ENCODE measurements at places on chromosomes 11 and 22.

GRCh38 chr11:76706667-76707066 lies 36.1 kb upstream of the LRRC32 start:
- no peak for DNase-seq

DNA sequence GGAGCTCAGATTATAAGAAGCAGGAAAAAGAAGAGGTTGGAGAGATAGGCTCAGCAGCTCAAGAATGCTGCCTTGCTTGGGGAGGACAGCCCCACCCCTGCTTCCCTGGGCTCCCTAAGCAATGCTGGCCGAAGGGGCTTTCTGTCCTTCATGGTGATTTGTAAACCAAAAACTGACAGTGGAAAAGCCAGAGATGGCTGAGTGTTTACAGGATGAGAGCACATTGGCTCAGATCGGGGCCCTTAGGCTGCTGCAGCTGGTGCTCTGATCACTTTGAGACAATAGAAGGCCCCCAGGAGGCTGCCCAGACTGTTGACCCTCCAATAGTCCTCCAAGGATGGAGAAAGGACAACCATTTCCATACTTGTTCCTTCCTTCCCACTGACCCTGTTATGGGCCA lies 28.8 kb upstream of the AMOTL1 start:
- DNase-seq, result no peak

DNA sequence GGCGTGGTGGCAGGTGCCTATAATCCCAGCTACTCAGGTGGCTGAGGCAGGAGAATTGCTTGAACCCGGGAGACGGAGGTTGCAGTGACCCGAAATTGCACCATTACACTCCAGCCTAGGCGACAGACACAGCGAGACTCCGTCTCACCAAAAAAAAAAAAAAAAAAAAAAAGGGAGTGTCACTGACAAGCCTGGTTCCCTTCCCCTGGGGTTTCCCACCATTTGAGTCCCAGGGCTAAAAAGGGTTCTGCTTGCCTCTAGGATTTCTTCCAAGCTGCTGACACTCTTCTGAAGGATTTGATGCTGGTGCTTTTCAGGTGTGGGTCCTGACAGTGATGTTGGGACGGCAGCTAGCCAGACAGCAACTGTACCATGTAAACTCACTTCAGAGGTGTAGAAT lies 1.3 kb upstream of the CCDC88B start:
- DNase-seq, result no peak

DNA sequence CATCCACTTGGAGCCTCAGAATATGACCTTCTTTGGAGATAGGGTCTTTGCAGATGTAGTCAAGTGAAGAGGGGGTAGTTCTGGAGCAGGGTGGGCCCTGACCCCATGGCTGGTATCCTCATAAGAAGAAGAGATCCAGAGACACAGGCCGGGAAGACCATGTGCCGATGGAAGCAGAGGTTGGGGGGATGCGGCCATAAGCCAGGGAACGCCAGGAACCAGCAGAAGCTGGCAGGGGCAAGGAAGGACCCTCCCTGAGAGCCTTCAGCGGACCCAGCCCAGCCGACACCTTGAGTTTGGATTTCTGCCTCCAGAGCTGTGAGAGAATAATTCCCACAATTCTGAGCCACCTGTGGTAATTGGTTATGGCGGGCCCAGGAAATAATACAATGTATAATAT lies 26.1 kb upstream of the SMIM38 start:
- no peak for DNase-seq

Data from H4 (cell line).